ENCODE measurements at places on chromosomes 1 and 21.

GRCh38 chr1:242008826-242009495, 10.1 kb upstream of the MAP1LC3C start:
- no peak for DNase-seq

DNA sequence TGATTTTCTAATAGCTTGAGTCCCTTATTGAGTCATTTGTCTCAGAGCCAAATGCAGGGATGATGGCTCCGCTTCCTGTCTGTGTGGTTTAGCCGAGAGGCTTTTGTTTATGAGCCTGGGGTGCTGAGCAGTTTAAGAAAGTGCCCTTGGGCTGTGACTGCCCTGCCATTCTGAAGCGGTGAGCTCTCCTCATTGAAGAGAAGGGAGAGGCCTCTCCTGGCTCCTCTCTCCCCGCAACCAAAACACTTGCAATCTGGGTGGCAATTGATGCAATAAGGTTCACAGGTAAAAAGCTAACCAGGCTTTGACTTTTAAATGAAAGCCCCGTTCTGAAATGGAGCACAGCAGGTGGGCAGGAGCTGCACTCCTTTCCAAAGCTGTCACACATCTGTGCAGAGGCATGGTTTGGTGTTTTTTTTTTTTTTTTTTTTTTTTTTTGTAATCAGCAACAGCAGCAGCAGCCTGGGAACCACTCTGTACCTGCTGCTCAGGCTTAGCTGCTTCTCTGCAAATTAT, 403.7 kb downstream of the SIPA1L2 start:
- DNase-seq: no peak

GRCh38 chr1:115746021-115746690, 22.4 kb downstream of the CASQ2 start:
- DNase-seq: no peak

DNA sequence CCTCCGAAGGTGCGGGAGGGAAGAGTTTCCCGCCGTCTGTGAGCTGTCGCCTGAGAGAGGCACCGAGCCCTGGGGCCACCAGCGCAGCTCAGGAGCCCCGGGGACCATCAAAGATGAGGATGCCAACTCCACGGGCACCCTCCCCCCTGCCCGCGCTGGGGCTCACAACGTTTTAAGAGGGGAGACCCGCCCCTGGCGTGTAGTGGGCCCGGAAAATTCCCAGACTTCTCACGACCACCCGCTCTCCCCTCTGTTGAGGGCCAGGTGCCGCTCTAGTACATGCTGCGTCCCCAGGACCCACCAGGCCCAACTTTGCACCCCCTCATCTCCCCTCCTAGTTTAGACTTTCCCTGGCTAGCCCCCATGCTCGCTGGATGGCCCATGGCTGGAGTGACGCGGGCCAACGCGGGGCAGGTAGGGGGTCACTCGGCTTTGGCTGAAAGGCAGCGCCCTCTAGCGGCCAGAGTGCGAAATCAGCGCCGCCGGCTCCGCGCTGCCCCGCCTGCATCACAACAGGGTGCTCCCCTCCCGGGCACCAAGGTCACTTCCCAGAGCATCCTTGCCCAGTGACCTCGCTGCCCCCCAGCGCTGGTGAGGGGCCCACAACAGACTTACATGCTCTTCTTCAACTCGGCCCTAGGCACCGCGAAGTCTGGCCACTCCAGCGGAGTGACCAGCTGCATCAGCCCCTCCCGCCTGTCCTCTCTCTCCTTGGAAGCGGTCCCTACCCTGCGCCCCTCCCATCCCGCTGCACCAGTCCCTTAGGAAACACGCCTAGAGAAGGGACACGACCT, 1.8 kb downstream of the CD160 start:
- peak; percentile 68 for DNase-seq

GRCh38 chr1:103063921-103064320, 44.4 kb downstream of the COL11A1 start:
- DNase-seq: no peak

- DNase-seq: no peak
Observed at GRCh38 chr1:206004826-206005225, 1.6 kb upstream of the RAB7B start.

DNA sequence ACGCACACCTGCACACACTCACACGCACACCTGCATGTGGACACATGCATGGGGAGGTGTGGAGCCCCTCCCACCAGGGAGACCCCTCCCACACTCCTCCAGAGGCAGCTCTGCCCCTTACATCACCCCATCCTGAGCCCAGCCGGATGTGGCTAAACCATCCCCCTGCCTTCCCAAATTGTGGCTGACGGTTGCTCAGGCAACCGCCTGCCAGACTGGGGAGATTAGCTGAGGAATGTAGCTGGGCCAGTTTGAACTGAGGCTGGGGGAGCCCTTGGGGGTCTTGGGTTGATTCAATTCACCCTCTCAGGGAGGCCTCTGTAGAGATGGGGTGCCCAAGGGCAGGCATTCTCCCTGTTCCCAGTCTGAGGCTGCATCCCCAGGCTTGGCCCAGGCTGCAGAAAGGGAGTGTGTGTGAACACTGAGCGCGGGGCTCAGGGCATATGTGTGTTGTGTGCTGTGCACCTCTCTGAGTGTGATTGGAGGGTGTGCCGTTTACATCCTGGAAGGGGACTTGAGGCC, 12.9 kb downstream of the PTPRU start:
- DNase-seq: no peak

DNA sequence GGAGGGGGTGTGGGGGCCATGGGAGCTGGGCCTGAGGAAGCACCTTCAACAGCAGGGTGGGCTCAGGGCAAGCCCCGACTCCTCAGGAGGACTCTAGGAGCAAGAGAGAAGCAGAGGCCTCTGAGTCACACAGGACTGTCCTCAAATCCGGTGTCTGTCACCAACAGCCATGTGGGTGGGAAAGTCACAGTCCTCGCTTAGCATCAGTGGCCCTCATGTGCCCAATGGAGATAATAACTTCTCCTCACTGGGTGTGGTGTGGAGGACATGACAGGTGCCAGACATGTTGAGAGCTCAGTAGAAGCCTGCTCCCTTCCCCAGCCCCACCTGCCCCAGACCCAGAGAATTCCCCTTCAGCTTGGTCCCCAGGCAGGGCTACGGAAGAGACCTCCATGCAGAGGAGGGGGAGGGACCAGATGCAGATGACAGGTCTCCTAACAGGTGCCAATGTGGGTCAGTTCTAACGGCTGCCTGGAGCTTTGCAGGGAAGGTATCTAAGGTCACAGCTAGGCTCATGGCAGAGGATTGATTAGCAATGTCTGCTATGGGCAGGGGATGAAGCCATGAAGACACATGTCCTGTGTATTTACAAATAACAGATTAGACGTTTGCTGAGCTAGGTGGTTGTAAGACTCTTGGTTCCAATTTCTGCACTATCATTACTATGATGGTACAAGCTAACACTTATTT, 30.2 kb downstream of the TTC39A start:
- DNase-seq: no peak

- DNase-seq: no peak
Observed at GRCh38 chr1:109354929-109355328, 42.8 kb downstream of the SORT1 start.

Measured in stimulated activated CD8-positive, alpha-beta memory T cell treated with anti-CD3 and anti-CD28 coated beads, Interleukin-2, amount 100 ng/mL, for 48 hours (primary cell).